ENCODE measurements at places on chromosomes 5 and 9.

DNA sequence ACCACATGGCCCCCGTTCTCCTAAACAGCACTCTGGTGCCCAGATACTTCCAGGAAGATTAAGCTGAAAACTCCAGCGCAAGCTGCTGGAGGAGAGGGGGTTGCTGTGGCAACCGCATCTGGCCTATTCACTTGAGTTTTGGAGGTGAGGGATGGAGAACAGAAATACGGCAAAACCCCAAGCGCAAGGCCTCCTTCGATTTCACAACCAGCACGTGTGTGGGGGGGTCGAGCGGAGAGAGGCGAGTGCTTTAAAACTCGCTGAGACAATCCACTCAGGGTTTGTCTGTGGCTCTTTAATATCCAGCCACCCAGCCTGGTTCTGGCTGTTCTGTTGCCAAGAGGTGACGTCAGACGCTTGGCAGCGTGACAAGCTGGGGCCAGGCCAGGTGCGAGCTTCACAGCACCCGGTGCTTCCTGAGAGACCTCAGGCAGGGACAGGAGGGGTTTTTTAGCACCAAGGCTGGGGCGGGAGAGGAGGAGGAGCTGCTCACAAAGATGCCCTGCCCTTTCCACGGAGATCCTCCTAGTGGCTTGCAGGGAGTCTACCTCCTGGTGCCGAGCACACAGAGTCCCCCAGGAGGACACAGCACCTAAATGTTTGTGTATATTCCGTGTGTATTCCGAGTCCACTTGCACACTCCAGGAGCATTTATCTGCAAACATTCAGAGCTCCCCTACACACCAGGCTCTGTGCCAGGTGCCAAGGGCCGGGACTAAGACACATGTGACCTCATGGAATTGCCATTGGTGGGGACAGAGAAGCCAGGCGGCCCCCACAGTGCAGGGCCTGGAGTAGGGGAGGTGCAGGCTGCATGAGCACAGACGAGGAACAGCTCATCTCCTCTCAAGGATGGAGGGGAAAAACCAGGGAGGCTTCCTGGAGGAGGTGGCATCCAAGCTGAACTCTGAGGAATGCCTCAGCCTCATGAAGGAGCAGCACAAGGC lies 194.6 kb downstream of the OLFM1 start:
- DNase-seq: no peak

- no peak for DNase-seq
These were observed 129.6 kb upstream of the NMUR2 start for GRCh38 chr5:152534641-152535040.

DNA sequence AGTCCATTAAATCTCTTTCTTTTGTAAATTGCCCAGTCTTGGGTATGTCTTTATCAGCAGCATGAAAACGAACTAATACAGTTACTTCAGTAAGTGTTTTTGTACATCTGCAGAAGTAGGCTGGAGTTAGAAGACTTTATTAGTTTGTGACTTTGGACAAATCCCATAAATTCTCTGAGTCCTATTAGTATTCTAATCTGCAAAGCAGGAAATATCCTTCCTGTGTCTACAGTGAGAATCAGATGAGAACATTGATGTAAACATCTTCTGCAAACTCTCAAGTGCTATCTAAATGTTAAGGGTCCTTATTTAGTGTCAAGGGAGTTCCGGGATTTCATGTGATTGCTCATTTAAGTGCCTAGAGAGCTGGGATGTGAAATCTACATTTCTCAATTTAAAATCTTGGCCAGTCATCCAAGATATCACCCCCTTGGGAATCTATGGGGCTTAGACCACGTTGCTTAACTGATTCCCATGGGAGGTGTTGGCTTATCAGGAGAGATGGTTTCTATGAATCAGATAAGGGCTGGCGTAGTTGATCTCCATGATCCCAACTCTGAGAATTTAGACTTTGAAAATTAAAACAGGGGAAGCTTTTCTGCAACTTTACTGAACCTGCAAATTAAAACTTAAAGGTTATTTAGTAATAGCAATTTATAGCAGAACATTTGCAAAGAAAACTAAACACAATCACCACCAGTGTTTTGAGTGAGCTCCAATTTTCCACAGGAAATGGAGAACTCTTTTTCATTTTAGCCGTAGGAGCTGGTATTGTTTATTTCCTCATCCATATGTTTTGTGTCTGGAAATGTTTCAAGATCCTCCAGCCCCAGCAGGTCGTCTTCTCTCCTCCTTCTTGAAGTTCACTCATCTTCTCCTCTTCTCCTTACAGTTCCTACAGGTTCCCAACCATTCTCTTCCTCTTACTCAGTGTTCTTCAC lies 241.6 kb upstream of the CD180 start:
- no peak for DNase-seq

- DNase-seq: no peak
These were observed 276.7 kb downstream of the AUH start for GRCh38 chr9:91084896-91085516.

GRCh38 chr9:37262410-37262809 lies 142.0 kb downstream of the ZCCHC7 start:
- no peak for DNase-seq

DNA sequence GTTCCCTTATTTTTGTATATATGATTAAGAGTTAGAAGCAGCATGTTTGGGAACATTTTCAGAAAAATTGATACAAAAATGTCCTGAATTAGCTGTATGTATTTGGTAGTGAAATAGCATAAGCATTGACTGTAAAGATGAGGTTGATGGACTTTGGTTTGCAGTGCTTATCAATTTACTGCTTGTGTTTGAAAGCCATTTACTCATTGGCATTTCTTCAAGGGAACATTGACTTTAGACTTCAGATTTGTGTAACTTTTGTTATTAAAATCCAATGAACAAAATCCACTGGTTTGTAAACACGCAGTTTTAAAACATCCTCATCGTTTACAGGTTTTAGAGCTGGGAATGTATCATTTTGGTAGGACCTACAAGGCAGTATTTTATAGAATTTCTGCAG lies 61.3 kb downstream of the KDM4C start:
- no peak for DNase-seq

- DNase-seq: no peak
These were observed 70.5 kb downstream of the PIK3R1 start for GRCh38 chr5:68285851-68286611.
